Right ventricle myocardium inferior (tissue), 1 donor: ENCODE measurements at places on chromosomes 6 and 20.

DNA sequence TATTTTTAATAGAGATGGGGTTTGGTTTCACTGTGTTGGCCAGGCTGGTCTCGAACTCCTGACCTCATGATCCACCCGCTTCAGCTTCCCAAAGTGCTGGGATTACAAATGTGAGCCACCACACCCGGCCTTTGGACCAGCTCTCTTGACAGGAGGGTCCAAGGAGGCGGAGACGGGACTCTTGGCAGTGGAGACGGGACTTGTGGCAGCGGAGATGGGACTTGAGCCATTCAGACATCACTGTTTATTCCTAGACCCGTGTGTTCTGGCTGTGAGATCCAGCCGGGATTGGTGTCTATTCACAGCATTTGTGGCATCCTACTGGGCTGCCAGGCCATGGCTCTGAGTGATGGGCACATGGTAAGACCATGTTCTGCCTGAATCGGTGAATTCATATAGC is 25.6 kb downstream of the PRPF6 start:
- DNase-seq: no peak

- DNase-seq: no peak
Measured at GRCh38 chr6:105587349-105588122, 184.7 kb upstream of the PREP start.

DNA sequence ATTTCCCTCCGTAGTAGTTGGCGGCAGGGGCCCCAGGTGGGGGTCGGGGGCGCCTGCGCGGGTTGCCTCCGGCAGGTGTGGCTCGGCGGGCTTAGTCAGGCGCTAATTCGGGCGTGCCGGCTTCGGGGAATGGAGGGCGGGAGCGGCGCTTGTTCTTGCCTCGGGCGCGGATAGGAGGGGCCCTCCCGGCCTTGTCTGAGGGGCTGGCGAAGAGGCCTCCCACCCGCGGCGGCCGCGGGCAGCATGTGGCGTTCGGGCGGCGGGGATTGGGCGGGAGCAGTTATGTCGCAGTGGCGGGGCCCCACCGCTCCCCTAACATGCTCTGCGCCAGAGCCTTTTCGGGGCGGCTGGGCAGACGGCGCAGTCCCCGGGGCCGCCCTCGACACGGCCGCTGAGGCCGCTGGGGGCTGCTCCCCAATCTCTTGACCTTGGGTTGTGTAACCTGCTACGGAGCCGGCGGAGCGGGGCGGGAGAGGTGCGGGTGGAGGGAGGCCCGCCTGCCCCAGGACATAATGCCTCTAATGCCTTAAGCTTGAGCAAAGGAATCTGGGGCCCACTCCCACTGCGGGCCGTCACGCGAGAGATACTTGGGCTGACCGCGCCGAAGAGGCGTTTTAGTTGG is 1.1 kb downstream of the AMD1 start:
- peak; percentile 74 for DNase-seq

DNA sequence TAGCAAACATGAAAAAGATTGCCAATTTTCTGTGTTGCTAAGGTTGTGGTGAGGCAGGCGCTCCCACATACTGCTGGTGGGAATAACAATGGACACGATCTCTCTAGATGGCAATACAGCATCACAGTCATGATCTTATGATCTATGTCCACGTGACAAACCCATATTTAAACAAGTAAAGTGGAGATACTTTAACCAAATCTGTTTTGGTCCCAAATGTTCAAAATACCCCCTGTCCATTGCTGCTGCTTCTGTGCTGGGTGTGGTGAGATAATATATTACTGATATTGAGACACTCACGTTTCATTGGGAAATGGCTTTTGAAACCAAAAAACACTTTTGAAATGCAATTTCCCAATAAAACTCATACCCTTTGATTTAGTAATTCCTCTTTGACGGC is 23.0 kb downstream of the SIRPD start:
- no peak for DNase-seq

DNA sequence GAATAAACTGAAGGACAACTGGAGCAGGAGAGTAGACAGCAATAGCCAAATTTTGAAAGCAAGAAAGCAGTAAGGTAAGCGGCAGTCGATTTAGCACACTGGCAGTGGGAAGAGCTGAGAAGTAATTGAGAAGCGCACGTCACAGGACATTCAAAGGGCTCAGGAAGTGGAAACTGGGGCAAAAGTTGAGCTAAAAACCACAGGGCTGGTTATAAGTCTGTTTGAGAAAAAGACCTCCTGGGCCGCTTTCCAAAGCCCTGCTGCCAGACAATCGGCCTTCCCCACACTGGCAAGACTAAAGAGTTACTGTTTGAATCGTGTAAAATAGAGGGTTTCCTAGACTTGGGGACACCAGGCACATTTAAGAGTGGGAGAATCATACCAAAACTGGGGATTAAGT is 161.4 kb downstream of the DNAH8 start:
- DNase-seq: no peak

DNA sequence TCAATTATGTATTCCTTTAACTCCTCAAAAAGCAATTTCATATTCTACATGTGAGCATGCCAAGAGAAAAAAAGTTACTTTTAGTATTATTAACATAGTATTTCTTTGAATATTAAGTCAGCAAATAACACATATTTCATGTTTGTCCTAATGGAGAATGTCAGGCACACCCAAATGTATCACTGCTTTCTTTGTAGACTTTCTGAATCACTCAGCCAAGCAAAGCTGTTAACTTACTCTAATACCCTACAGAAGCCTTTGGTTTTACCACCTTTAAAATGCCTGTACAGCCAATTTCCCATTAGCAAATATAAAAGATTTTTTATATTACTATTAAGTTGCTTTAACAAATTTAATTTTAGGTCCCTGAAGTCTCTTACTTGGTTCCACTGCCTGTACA is 23.8 kb downstream of the FRK start:
- DNase-seq: no peak

DNA sequence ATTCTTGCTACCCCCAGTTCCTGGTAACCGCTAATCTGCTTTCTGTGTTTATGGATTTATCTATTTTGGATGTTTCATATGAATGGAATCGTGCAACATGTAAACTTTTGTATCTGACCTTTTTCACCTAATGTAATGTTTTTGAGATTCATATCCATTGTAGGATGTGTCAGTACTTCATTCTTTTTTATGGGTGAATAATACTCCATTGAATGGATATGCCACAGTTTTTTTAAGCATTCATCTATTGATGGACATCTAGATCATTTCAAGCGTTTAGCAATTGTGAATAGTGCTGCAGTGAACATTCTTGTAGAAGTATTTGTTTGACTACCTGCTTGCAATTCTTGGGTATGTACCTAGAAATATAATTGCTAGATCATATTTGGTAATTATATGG is 13.0 kb downstream of the KDM1B start:
- no peak for DNase-seq

- DNase-seq: no peak
Measured at GRCh38 chr6:115582386-115582785, 478.3 kb downstream of the FRK start.

DNA sequence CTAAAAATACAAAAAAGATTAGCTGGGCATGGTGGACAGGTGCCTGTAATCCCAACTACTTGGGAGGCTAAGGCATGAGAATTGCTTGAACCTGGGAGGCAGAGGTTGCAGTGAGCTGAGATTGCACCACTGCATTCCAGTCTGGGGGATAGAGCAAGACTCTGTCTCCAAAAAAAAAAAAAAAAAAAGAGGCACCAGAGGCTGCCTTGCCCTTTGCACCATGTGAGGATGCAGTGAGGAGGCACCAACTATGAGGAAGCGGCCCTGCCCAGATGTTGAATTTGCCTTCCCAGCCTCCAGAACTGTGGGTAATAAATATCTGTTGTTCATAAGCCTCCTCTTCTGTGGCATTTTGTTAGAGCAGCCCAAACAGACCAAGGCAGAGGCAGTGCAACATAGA is 54.4 kb downstream of the ALDH5A1 start:
- no peak for DNase-seq

- no peak for DNase-seq
Measured at GRCh38 chr6:55877283-55877682, 1.9 kb upstream of the BMP5 start.

DNA sequence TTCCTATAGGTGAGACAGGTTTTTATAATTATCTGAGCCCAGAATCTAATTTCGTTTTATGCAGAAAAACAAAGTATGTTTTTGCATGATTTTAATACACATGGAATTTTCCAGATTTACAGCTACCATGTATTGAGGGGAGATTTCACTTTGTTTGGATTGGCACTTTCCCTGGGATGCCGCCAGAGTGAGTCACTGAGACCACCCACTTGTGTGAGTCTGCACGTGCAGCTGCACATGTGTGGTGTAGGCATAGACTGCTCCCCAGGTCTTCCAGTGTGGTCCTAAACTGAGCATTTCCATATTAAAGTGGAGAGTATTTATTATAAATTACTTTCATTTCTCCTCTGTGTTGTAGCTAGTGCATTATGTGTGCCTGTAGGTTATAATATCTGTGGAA is 186.8 kb downstream of the UBE3D start:
- no peak for DNase-seq

GRCh38 chr6:241336-241865 is 50.9 kb upstream of the DUSP22 start:
- DNase-seq: no peak

- no peak for DNase-seq
Measured at GRCh38 chr6:133132466-133132971, 108.6 kb upstream of the EYA4 start.

GRCh38 chr6:75551367-75551952 is 50.2 kb upstream of the SENP6 start:
- no peak for DNase-seq

GRCh38 chr6:17574866-17575560 is 25.1 kb upstream of the FAM8A1 start:
- no peak for DNase-seq

- DNase-seq: no peak
Measured at GRCh38 chr6:41022294-41022693, 16.7 kb downstream of the UNC5CL start.

DNA sequence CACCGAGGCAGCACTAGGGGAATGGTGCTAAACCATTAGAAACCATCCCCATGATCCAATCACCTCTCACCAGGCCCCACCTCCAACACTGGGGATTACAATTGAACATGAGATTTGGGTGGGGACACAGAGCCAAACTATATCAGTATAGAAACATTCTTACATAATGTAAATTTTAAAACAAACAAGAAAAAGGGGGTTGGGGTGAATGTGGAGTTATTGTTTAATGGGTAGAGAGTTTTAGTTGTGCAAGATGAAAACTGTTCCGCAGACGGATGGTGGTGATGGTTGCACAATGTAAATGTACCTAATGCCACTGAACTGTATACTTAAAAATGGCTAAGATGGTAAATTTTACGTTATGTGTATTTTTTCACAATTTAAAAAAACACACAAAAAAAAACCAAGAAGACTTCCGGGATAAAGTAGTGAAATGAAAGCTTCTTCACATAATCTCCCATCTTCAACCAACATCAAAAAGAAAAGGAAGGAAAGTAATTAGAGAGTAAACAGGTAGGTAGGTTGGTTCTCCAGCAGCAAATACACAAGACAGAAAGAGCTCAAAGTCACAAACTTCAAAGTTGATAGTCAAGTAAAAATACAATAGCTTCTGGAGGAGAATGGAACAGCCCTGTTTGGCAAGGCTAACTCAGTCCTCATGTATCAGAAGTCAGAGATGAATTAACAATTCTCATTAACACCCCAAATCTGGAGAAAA is 16.3 kb downstream of the RARS2 start:
- DNase-seq: no peak

DNA sequence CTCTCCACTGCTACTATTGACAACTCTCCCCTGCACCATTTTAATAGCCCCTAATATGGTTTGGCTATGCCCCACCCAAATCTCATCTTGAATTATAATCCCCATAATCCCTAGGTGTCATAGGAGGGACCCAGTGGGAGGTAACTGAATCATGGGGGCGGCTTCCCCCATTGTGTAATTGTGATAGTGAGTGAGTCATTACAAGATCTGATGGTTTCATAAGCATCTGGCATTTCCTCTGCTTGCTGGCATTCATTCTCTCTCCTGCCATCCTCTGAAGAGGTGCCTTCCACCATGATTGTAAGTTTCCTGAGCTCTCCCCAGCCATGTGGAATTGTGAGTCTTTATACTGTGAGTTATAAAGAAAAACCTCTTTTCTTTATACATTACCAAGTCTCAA is 74.1 kb upstream of the TCF21 start:
- DNase-seq: no peak

DNA sequence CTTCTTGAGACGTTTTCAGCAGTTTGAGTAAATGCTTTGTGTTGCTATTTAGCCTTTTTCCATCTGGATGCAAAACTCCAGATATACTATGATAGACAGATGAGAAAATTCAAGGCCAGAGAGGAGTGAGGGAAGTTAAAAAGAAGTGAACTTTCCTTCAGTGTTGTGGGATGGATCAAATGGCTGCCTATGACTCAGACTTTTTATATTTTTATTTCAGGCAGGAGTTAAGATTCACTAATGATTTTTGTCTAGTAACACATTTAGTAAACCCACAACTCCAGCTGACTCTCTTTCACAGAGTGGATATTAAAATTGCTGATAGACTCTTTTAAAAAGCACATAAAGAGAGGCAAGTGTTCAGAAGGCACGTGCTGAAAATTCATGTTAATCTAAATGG is 23.2 kb upstream of the PTCHD4 start:
- DNase-seq: no peak

DNA sequence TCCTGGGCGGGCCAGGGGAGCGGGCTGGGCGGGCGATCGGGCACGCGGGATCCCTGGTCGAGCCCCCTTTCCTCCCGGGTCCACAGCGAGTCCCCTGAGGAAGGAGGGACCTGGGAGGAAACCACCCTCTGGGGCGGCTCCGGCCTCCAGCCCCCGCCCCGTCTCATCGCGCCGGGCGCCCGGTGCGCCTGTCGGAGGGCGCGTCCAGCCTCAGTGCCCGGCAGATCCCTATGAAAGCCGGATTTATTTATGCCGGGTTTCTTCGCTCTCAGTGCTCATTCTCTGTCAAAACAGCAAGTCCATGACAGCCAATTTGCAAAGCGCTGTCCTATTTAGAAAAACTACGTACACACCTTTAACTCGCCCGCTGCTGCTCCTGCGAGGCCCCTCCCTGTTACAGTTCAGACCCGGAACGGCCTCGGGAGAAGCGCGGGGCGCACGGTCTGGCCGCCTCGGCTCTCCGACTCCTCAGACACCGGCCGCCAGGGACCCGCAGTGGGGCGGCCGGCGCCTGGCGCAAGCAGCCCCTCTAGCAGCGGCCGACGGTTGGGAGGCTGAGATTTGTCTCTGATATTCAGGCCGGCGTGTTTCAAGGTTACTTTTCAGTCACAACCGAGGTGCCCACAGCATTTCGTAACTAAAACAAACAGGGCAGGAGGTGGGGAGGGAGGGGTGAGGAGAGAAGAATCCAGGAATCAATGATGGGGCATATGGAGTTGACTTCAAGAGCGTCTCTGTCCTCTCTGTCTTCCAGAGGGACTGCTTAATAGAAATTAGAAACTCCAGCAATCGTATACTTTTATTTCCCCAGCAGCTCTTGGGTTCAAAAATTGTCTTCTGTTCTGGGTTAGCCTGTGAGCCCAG is 782 bp upstream of the FOXA2 start:
- no peak for DNase-seq

GRCh38 chr6:41584668-41585205 is 38.6 kb downstream of the FOXP4 start:
- peak; percentile 44 for DNase-seq
